T-helper 9 cell (primary cell): ENCODE measurements at places on chromosomes 16 and 17.

GRCh38 chr16:29987371-29988085 is 7.9 kb downstream of the HIRIP3 start:
- no peak for DNase-seq

DNA sequence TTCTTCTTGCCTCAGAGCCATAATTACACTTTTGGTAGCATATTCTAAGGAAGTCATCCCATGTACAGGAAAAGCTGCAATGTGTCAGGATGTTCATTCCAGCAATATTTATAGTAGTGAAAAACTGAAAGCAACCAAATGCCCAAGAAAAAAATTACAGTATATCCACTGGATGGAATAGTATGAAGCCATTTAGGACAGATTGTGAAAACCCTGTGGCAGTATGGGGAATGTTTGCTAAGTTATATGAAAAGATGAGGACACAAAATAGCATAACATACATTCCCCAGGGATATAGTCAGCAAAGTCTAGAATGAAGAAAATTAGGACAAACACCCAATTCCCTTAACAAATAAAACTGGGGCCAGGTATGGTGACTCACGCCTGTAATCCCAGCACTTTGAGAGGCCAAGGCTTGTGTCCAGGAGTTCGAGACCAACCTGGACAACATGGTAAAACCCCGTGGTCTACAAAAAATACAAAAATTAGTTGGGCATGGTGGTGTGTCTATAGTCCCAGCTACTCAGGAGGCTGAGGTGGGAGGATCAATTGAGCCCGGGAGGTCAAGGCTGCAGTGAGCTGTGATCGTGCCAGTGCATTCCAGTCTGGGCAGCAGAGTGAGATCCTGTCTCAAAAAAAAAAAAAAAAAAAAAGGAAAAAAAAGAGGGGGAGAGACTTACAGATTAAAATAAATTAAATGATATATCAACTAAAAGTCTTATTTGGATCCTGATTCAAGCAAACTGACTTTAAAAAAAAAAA is 2.3 kb downstream of the LRRC3C start:
- no peak for DNase-seq

- no peak for DNase-seq
These were observed 7.8 kb downstream of the ABR start for GRCh38 chr17:1171953-1172352.

- no peak for DNase-seq
These were observed 8.8 kb upstream of the SUMO2 start for GRCh38 chr17:75191584-75191983.

DNA sequence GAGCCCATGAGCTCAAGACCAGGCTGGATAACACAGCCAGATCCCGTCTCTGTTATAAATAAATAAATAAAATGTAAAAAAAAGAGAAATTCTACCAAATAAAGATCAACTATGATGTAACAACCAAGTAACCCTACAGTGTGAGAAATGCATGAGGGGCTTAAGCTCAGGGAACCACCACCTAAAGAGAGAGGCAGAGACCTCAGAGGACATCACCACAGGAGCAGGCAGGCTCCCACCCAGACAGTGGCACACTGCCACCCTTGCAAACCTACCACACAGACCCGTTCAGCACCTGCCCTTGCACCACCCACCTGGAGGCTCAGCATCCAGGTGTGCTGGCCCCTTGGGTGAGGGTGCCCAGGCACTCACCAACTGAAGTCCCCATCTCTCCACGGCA is 45.6 kb downstream of the ANKRD11 start:
- DNase-seq, result no peak

GRCh38 chr17:44361292-44362260 is 2.1 kb downstream of the FAM171A2 start:
- DNase-seq, result no peak

GRCh38 chr16:77584205-77584859 is 138.0 kb upstream of the NUDT7 start:
- peak; percentile 13 for DNase-seq

DNA sequence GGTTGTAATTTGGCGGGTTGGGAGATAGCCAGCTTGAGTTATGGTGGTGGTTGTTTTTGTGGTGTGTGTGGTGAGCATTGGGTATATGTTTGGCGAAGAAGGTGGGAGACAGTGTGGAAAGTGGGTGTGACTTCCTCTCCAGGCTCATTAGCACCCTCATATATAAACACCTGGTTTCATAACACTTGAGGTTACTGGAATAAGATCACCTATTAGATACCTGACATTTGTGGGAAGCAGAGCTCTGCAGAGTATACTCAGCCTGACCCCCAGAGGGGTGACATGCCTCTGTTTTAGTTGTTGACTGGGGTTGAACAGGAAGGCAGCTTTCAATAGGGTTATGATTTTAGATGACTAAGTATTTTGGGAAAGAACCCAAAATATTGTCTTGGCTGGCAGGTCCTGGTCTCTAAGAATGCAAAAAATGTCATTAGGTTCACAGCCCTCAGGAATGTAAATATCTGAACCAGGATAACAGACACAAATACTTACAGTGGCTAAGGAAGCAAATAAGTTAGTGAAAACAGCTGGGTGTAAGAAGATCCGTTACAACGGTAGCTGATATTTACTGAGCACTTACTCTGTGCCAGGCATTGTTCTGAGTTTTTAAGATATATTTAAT is 18.3 kb upstream of the EFCAB13 start:
- no peak for DNase-seq

DNA sequence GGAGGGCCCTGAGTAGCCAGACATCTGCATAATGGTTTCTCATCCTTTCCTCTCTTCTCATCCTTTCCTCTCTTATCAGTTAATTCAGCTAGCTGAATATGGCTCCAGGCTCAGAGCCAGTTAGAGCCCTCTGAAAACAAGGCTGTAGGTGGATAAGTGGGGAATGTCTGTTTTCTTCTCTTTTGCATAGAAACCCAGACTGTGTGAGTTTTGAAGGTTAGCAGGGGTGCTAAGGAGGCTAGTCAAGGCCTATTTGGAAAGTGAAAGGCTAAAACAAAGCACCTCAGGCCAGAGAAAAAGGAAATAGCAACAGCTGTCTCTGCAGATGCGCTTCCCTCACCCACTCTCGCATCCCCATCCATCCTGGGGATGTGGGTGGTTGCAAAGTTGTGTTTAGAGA is 420.9 kb downstream of the SHISA9 start:
- DNase-seq, result no peak

DNA sequence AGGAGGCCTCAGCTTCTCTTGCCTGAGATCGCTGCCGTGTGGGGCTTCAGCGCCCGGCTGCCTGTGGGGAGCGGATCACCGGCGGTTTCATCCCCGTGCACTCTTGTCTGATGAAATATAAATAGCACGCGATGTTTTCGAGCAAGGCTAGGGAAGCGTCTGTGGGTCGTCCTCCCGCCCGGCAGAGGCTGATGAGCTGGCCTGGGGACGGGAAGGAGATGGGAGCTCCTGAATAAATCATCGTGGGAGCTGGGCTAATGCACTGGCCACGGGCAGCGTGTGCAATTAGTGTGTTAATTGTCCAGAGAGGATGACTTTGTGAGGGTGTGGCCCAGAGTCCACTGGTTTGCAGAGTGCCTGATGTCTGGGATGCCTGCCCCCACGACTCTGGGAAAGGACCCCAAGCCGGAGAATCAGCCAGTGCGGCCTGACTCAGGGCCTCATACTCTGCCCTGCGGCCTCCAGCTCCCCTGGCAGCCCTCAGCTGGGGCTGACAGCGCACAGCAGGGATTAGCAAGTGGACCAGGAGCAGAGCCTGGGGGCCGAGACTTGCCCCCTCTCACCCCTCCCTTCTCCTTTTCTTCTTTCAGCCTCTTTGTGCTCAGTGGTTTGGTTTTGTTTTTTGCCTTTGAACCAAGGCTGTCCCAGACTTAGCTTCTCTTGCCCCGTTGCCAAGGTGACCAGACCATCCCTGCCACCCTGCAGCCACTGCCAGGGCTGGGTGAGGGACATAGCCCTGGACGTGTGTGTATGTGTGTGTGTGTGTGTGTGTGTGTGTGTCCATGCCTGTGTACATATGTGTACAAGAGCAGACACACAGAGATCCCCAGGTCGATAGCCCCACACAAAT is 21.4 kb downstream of the KCNJ12 start:
- no peak for DNase-seq

GRCh38 chr16:79283578-79283977 is 317.0 kb downstream of the MAF start:
- peak; percentile 9 for DNase-seq

GRCh38 chr16:25855818-25856217 is 164.1 kb downstream of the HS3ST4 start:
- no peak for DNase-seq

DNA sequence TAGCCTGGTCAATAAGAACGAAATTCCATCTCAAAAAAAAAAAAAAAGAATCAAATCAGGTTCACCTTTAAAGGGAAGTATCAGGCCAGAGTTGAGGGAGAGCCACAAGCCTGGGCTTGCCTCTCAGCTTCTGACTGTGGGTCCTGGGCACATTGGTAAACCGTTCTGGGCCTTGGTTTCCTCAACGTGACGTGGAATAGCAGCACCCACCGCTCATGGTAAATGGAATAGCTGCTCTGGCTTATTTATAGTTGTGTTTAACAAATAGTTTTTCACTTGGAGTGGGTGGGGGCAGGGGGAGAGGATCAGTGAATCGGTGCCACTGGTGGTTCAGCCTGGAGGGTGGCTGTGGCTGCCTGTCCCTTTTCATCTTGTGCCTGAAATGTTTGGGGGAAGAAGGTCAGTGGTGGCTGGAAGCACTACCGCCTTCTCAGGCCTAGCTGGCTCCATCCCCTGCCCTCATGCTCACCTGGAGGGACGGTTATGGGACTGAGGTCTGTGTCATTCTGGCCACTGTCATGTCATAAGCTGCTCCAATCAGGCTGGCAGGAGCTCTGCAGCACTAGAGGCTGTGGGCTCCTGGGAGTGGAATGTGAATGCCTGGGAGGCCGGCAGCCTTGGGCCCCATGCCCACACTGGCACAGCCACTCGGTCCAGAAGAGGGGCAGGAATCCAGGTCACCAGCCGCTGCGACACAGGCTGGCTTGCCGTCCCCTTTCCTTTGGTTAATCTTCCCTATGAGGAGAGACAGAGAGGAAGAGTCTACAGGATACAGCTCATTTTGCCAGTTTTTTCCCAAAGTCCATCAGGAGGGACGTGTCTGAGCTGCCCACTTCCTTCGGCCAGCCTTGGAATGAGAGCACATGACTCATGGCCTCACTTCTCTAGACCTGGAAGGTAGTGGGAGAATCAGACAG is 27.0 kb downstream of the CCR7 start:
- no peak for DNase-seq

GRCh38 chr17:81349397-81350319 is 45.6 kb upstream of the BAHCC1 start:
- no peak for DNase-seq

DNA sequence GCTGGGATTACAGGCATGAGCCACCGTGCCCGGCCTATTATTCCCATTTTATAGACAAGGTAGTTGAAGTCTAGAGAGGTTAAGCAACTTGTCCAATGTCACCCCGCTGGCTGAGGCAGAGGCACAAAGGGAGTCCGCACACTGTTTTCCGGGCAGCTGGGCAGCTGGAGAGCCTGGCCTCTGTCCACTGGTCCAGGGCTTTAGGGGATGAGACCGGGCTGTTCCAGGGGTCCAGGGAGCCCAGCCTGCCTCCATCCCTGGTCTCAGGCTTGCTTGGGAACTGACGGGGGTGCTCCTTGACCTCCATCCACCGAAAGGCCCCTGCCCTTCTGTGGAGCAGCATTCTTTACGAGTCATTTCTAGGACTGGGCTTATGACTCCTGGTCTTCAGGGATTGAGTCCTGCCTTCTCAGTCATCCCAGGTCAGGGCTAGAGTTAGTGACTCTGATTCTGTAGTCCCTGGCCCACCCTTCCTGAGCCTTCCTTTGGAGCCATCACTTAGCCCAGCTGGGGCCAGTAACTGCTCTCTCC is 37.5 kb downstream of the SOCS3 start:
- no peak for DNase-seq

GRCh38 chr16:65510241-65510640 is 388.4 kb upstream of the CDH11 start:
- no peak for DNase-seq

DNA sequence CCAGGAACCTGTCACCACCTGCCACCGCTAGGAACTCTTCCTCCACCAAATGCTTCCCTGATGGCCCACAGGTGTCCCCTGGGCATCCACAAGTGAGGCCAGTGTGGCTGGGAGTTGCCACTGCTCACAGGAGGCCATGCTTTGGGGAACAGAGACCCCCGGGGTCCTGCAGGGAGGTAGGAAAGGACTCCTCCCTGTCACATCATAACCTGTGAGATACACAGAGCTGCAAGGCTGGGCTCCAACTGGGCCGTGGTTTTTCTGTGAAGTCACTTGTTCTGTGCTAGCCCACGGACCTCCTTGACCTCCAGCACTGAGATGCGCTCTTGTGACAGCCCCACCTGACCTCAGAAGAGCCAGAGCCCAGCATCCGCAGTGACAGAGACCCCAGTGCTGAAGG is 311.2 kb downstream of the C16orf95 start:
- no peak for DNase-seq

- no peak for DNase-seq
These were observed 19.3 kb upstream of the TBX2 start for GRCh38 chr17:61380217-61380835.

DNA sequence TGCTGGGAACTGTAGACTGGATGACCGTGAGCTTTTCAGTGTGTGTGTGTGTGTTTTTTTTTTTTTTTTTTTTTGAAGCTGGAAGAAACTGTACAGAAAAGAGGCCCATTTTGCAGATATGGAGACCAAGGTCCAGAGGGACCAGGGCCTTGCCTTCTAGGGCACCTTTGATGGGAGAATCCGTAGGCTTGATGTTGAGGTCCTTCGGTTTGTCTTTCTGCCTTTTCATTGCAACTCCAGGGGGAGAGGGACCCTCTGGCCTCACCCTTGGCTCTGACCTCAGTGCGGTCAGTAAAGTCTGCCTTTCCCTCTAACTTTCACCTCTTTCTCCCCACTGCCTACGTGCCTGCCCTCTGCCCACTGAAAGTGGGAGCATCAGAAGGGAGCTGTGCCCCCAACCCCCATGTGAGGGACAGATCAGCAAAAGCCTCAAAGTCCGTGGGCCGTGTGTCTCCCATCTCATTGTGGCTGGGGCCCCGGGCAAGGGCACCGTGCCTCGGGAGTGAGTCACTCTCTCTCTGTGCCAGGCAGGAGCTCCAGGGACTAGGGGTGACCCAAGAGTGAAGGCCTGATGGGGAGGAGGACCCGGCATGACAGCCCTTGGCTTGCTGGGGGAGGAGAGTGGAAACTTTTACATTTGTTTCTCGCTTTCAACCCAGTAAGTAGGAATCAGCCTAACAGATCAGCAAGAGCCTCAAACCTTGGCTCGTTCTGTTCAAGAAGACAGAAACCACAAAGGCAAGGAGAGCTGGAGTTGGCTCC is 123.6 kb downstream of the CMIP start:
- no peak for DNase-seq

- no peak for DNase-seq
These were observed 1.0 kb downstream of the EMC8 start for GRCh38 chr16:85798283-85798776.

- DNase-seq, result no peak
These were observed 358.8 kb upstream of the CDH5 start for GRCh38 chr16:66007717-66008116.

- DNase-seq, result no peak
These were observed 192.8 kb downstream of the MAP2K6 start for GRCh38 chr17:69607162-69607834.

- no peak for DNase-seq
These were observed 54.1 kb downstream of the TOX3 start for GRCh38 chr16:52492789-52493357.
